Foreskin keratinocyte (primary cell): ENCODE measurements at places on chromosomes 13 and 19. TPM values are rescaled to one million over a fixed set of nuclear protein-coding genes. Genes with fewer than 3 reads are reported as not detected.

The SELENOV gene
- total RNA-seq = not detected in 2 replicates

The COMP gene
- not detected in 2 replicates for total RNA-seq

The SIGLEC8 gene
- total RNA-seq = not detected in 2 replicates

The PMIS2 gene
- total RNA-seq = not detected in 2 replicates

The ZNF490 gene
- 5.3 and 5.7 TPM in 2 replicates for total RNA-seq

The RXFP2 gene
- total RNA-seq = not detected in 2 replicates

The MAU2 gene
- total RNA-seq = 15.3 TPM in 2 replicates

The KL gene
- total RNA-seq = not detected in 2 replicates

The FPR1 gene
- total RNA-seq = 0.46 TPM in 1 of 2 replicates, not detected in the other

The ZNF563 gene
- total RNA-seq = 3.4 and 4.4 TPM in 2 replicates

The ZNF528 gene
- 6.6 and 7.8 TPM in 2 replicates for total RNA-seq

The CD79A gene
- 0.11 and 0.20 TPM in 2 replicates for total RNA-seq

The TEX29 gene
- total RNA-seq = not detected in 2 replicates

The CTXN1 gene
- 1.5 and 1.7 TPM in 2 replicates for total RNA-seq

The PSG2 gene
- total RNA-seq = not detected in 2 replicates

The TINCR gene
- 0.46 and 1.1 TPM in 2 replicates for total RNA-seq

The NFKBIB gene
- 23.2 and 26.6 TPM in 2 replicates for total RNA-seq

The FXYD1 gene
- total RNA-seq = 0.35 and 0.41 TPM in 2 replicates

The APBA3 gene
- total RNA-seq = 14.0 and 16.5 TPM in 2 replicates

The RFPL4AL1 gene
- not detected in 2 replicates for total RNA-seq

The PLK5 gene
- not detected in 2 replicates for total RNA-seq

The MPHOSPH8 gene
- 27.0 and 27.4 TPM in 2 replicates for total RNA-seq

The B3GNT8 gene
- total RNA-seq = 2.2 and 2.9 TPM in 2 replicates

The JAK3 gene
- total RNA-seq = 0.53 and 0.68 TPM in 2 replicates

The TMIGD2 gene
- total RNA-seq = not detected in 2 replicates

The AZU1 gene
- total RNA-seq = not detected in 2 replicates

The SLC10A2 gene
- 0.39 and 0.95 TPM in 2 replicates for total RNA-seq

The RASGRP4 gene
- total RNA-seq = not detected in 2 replicates

The MIPEP gene
- total RNA-seq = 23.7 and 29.2 TPM in 2 replicates

The ATP4B gene
- total RNA-seq = not detected in 2 replicates
